ENCODE measurements at places on chromosomes 7 and 10.

- no peak for DNase-seq
These were observed 31.7 kb downstream of the LIMK1 start for GRCh38 chr7:74115326-74115725.

- no peak for DNase-seq
These were observed 734 bp upstream of the VGF start for GRCh38 chr7:101165958-101166647.

- no peak for DNase-seq
These were observed 283.8 kb upstream of the C7orf33 start for GRCh38 chr7:148306759-148307158.

DNA sequence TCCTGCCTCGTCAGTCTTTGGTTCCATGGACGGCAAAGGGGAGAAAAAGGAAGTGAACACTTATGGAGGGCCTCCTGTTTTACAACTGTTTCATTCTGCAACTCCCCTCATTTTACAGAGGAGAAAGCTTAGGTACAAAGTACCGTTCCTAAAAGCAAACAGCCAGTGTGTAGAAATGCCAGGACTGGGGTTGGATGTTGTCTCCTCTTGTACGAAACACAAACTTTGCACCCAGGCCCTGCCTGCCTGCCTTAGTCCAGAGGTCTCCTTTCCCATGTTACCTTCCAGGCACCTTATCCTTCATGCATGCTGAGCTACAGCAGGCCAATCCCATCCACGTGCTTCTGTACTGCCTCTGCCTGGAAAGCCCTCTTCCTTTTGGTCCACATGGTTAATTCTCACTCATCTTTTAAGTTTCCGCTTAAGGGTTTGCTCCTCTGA lies 86.0 kb downstream of the ICA1 start:
- DNase-seq = peak; percentile 15

- DNase-seq = no peak
These were observed 45.0 kb upstream of the ZNF716 start for GRCh38 chr7:57404967-57405421.

GRCh38 chr7:67251986-67252558 lies 255.4 kb downstream of the TYW1 start:
- DNase-seq = no peak
